ENCODE measurements at places on chromosomes 2 and 18.

DNA sequence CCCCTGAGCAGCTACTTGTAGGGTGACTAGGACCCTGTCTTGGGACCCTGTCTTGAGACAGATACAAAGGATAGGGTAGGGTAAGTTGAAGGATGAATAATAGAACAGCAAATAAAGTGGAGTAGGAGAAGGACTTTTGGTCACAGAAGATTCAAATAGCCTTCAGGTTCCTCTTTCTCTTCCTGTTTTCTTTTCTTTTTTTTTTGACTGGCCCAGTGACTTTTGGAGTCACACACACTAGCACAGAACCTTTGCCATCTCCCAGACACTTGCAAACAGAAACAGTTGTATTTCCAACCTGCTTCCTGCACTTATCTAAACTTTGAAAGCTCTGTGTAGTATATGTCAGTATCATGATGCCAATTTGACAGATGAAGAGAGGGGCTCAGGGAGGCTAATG is 108.2 kb downstream of the TDRD15 start:
- no peak for DNase-seq

DNA sequence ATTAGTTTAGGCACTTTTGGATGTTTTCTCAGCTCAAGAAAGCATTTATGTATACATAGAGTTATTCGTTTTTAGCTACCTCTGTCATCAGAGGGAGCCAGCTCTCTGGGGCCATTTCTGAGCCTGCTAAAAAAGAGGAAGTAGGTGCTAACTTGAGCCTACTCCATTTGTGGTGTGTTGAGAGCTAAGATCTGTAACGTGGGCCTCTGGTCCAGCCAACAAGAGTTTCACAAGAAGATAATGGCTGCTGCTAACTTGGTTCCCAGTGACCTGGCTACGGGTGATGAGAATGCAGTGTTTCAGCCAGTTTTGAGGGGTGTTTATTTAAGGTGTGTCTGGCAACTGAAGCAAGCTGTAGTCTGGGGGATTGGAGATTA is 182.5 kb downstream of the PRKCE start:
- DNase-seq = no peak

DNA sequence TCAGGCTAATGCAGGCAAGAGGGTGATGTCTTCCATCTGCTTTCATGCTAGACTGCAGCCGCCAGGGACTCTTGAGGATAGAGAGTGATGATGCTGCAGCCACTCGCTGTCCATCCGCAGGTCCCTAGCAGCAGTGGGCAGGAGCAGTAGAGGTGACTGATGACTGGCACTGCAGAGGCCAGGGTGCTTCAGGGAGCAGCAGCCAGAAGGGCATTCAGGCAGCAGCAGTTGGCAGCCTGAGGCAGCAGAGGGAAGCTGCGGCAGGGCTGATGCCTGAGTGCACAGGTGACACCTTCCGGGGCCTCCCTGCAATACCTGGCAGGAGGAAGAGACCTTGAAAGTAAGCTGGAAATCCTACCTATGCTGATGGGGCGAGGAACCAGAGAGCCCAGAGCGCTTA is 214.2 kb downstream of the ICOS start:
- no peak for DNase-seq

DNA sequence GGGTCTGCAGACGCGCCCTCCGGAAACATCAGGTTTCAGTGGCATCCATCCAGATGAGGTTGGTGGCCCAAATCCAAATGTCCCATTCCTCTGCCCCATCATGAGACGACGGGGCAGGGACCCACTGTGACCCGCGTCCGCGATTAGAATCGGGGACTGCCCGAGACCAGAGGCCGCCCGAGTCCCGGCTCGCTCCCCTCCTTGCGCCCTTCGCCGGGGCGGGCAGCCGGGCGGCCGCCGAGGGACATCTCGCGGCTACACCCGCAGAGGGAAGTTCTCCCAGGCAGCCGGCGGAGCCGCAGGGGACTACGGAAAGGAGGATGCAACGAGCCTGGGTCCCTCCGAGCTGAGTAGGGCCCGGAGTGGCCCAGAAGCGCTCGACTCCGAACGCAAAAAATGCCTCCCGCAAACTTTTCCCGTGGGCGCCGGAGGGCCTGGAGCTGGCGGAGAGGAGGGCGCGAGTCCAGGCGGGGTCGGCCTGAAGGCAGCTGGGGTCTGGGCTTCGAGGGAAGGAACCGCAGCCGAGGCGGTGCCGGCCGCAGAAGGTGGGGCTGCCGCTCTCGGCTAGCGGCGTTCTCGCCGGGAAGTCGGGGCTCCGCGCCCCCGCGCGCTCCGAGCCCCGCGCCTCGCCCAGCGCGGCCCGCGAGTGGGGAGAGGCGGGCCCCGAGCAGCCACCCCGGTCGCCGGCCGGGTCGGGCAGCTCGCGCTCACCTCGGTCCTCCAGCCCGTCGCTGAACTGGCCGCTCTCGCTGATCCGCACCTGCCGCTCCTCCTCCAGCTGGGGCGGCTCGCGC is 580 bp downstream of the TMEM163 start:
- no peak for DNase-seq

DNA sequence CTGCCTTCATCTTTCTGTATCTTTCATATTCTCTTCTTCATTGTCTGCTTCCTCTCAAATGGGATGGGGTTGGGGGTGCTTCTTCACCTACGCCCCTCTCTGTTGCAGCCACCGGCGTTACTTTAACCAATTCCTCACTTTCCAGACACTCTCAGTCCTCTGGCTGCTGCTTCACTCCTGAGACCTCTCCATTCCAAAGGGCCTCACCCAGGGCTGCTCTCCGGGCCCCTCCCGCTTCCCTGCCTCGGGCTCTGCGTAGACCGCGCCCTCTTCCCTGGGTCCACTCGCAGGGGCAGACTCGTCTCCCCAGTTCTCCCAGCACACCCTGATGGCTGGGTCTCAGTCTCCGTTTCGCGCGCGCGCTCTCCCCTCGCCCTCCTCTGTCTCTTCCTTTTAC is 926 bp downstream of the SERPINB8 start:
- no peak for DNase-seq

- DNase-seq = no peak
Observed at GRCh38 chr2:10783421-10783820, 29.2 kb downstream of the PDIA6 start.

- DNase-seq = no peak
Observed at GRCh38 chr2:16112251-16112971, 172.1 kb downstream of the MYCN start.

DNA sequence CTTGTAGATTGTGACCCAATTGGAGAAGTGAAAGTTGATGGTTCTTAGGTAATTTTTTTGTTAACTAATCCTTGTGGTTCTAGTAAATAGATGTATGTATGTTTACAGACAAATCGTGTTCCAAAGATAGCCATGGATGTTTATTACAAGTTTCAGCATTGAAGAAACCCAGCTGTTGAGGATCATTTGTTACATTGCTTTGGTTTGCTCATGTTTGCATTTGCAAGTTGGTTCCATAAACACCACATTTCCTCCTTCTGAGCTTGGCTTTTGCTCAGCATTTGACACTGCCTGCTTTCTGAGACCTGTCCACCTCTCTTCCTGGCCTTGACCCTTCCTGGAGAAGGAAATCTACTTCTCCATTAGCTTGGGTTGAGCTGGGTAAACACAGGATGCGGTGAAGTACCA is 1.8 kb upstream of the CCDC68 start:
- DNase-seq = no peak

DNA sequence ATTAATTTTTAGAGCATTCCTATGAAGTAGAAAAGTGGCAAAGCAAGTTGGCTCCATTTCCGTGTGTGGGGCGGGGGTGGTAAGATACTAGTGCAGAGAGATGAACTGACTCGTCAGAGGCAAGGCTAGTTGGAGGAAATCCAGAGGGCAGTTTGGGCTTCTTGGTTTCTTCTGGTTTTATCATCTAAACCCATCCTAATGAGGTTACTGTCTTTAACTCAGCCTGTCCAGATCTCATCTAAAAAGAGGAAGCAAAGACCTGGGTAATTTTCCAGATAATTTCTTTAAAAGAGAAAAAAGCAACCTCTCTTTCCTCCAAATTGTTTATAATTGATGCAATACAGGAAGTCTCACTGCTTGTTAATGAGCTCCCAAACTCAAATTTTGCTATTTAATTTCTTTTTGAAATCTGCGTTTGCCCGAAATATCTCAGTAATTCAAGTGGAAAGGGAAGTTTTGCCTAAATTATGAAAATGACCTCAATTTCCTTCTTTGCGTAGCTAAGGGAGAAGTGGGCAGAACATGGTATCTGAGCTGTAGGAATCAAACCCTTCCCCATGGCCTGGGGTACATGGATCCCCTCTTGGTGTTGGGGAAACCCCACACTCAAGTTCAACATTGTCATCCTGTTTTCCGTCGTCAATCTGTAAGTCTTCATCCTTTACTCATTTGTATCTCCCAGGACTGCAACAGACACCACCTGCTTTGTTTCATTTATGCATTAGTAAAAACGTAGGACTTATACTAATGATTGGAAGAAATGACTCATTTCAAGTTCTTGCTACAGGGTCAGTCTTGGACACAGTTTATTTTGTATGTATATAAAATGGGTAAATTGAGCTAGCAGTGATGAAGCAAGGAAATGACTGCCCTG is 89.1 kb upstream of the KLF7 start:
- DNase-seq = no peak

DNA sequence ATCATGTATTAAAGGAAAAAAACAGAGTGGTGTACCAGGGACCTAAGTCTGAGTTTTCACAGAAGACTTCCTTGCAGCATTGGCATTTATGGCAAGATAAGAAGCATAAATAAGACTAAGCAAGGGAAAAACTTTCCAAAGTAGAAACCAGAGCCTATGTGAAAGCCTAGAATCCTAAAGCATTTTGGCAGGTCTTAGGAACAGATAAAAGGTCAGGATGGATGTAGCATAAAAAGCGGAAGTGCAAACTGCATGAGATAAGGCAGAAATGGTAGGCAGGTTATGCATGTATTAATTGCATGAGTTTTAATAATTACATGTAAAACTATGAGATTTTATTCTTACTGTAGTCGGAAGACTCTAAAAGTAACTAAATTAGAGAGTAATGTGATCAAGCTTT is 596.5 kb downstream of the SUCLG1 start:
- no peak for DNase-seq

- DNase-seq = no peak
Observed at GRCh38 chr2:238093181-238094140, 6.7 kb upstream of the ESPNL start.

GRCh38 chr2:88190808-88191721 is 20.9 kb downstream of the THNSL2 start:
- no peak for DNase-seq

DNA sequence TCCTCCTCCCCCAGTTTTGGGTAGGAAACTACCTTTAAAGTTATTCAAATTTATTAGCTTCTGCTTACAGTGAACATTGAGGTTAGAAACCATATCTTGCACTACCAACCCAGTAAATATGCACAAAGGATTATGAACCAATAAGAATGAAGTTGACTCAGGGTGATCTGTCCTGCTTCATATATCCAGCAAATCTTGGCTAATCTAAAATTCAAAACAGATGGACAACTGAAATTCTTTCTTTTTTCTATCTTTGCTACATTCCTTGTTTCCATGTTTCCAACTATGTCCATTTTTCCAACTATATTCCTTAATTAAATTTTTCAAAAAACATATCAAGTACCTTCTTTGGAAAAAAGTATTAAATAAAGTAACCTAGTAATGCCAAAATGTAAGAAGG is 149.3 kb downstream of the FAM124B start:
- DNase-seq = no peak

DNA sequence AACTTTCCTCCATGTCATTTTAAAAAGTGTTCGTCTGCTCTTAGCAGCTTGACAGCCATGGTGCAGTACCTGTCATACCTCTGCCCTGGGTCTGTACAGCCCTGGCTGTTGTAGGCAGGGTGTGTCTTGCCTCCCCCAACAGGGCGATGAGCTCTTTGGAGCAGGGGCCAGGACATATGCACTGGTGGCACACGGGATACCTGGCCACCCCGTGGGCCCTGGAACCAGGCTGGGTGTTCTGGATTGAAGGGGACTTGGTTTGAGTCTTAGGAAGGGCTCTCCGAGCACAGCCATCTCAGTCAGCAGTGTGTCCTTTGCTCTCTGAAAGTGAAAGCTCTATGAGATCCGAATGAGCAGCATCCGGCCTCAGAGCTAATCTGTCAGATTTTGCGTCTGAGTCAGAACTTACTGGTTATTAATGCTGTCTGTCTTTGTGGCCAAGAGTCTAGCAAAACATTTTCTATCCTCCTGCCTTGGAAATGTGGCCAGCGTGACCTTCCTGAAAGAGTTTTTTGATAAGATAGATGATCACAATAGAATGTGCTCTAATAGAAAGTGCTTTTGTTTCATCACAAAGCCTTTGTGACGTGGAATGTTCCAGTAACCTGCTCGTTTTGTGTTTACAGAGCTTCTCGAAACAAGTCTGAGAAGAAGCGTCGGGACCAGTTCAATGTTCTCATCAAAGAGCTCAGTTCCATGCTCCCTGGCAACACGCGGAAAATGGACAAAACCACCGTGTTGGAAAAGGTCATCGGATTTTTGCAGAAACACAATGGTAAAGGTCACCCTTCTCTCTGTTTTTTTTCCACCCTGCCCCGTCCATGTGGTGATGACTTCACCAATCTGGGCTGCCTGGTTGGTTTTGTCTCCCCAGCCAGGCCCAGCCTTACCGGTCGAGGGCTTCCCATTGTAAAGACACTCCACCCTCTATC is 77.3 kb upstream of the RPL31 start:
- DNase-seq = no peak

DNA sequence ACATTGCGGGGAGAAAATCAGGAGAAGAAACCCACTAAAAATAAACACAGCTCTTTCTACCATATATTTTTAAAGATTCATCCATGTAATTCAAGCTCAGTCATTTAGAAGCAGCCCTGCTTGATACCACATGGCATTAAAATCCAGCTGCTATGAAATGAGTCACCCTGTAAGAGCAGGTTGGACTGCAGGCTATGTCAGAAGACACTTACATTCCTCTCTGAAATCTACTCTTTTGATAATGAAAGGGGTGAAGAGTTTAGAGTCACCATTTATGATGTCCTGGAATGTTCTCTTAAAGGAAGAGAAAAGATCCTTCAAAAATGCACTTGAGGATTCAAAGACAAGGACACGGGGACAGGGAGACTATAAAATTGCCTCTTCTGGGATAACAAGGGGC is 100.6 kb upstream of the APCDD1 start:
- no peak for DNase-seq

- no peak for DNase-seq
Observed at GRCh38 chr2:144630459-144631215, 110.7 kb upstream of the ZEB2 start.

DNA sequence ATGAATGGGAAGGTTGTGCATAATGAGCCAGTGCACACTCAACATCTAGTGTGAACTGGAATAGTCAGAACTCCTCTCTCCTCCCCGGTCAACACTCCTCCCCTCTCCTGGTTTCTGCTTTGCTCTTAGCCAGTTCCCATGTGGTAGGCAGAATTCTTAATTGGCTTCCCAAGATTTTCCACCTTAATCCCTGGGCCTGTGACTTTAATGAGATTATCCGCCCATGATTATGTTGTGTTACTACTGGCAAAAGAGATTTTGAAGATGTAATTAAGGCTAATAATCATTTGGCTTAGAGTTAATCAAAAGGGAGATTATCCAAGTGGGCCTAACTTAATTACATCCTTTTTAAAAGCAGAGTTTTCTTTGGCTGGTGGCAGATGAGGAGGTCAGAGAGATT is 34.2 kb upstream of the REV1 start:
- DNase-seq = no peak

- DNase-seq = no peak
Observed at GRCh38 chr18:336713-337112, 68.9 kb upstream of the THOC1 start.

- no peak for DNase-seq
Observed at GRCh38 chr2:103230796-103231195, 469.0 kb downstream of the TMEM182 start.
